DMS79 (cell line): ENCODE measurements at places on chromosomes 12 and 14.

DNA sequence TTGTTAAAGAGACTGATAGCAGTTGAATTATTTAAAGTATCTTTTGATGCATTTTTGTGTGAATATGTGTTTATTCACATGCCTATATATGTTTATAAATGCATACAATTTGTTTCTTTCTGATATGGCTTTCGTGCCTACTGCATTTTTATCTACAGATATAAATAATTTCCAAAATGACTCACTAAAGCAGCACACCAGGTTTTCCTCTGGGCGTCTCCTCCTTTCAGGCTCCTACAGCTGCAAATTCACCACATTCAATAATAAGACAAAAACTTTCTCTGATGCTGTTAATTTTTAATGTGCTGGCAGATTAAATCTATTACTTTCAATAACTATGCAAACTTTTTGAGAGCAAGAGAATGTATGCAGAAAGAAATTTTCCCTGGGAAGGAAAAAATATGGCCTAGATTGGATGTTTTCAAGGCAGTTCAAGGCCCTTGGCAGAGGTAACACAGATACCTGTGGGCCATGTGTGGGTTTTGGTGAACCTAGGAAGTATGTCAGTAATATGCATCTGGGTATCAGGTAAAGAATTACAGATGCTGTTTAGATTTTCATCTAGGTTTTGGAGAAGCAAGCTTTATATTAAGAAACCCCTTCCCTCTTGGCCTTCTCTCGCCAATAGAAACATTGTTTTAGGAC lies 381.8 kb downstream of the EGLN3 start:
- DNase-seq: no peak

- DNase-seq: no peak
Measured at GRCh38 chr12:3464561-3464960, 26.4 kb upstream of the PRMT8 start.

DNA sequence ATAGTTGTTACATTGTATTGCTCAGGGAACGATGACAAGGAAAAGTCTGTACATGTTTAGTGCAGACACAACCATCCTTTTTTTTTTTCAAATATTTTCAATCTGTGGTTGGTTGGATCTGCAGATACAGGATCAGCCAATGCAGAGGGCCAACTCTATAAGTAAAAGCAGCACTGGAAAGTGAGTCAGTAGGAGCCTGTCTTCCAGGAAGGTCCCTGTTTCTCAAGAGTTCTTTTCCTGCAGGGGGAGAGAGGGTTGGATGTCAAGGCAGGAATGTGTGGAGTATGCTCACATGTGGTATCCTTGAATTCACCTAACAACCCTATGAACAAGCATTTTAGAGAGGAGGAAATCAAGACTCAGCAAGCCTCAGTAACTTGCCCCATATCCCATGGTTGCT lies 409.1 kb downstream of the NPAS3 start:
- no peak for DNase-seq

DNA sequence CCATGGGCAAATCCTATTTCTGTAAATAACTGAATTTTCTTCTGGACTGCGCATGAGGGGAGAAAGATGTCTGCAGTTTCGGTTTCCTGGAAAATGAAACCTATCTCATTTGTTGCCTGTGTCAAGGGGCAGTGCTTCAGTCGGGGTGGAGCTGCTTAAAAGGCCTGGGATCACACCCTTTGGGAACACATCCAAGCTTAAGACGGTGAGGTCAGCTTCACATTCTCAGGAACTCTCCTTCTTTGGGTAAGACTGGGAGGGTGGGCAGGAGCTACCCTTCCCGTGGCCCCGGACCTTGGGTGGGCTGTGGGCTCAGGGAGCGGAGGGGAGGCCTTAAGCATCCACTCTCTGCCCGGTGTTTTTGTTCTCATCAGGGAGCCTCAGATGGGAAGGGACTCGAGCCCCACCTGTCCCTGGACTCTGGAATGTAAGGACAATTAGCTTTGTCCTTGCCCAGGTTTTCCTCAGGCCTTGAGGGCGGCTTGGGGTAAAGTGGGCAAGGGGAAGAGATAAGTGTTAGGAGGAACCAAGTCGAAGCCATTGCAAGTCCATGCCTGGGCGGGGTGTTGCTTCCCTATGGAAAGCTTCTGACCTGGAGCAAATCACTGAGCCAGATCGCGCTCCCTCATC lies at the start of gene IFI27:
Gene IFI27, plus strand, starts transcription at position 185 of the 630 bp plus-strand sequence.
- no peak for DNase-seq

DNA sequence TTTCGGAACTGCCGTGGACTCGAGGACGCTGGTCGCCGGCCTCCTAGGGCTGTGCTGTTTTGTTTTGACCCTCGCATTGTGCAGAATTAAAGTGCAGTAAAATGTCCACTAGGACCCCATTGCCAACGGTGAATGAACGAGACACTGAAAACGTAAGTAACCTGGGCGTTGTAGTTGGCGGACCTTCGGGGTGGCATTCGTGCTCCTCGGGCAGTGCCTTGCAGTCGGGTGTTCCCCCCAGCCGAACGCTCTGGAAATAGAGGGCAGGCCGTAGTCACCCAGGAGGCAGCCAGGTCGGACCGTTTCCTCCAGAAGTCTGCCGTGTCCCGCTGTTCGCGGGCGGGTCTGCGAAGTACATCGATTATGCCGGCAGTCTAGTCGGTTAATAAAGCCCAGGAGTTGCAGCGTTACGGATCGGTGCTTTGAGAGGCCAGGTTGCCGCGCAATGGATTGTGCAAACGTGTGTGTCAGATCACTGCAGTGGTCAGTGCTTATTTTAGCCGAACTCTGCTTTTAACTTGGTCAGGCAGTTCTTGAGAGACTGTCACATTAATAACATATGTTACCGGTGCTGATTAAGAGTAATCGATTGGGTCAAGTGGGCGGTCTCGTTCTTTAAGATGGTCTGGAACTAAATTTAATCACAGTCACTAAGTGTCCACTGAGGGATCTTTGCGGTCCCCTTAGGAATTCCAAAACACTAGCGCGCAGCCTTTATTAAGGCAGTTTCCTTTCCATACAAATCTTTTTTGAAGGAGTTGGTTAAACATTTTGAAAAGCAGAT lies 906 bp downstream of the MARK3 start:
- peak; percentile 15 for DNase-seq

GRCh38 chr12:2858944-2859421 lies 2.1 kb upstream of the TEX52 start:
- DNase-seq: no peak

DNA sequence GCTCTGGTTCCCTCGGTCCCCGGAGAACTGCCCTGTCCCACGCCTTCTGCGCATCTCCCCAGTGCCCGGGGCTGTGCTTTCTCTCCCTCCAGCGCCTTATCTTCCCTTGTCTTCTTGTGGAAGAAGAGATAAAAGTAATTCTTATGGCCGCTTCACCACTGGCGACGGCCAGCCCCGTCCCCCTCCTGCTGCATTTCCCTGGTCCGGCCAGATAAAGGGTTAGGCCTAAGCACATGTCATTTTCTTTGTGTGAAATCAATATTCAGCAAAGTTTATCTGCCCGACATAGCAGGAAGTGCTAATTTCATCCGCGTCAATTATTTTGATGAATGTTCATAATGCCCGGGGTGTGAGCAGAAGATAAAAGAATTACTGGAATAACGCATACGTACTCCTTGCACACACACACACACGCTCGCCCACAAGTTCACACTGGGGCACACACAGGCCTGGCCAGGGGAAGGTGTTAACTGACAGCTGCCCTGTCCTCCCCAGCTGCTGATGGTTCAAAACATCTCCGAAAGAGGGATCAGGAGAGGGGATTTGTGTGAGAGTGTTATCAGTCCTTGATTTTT lies 177.7 kb upstream of the LHX5 start:
- no peak for DNase-seq

DNA sequence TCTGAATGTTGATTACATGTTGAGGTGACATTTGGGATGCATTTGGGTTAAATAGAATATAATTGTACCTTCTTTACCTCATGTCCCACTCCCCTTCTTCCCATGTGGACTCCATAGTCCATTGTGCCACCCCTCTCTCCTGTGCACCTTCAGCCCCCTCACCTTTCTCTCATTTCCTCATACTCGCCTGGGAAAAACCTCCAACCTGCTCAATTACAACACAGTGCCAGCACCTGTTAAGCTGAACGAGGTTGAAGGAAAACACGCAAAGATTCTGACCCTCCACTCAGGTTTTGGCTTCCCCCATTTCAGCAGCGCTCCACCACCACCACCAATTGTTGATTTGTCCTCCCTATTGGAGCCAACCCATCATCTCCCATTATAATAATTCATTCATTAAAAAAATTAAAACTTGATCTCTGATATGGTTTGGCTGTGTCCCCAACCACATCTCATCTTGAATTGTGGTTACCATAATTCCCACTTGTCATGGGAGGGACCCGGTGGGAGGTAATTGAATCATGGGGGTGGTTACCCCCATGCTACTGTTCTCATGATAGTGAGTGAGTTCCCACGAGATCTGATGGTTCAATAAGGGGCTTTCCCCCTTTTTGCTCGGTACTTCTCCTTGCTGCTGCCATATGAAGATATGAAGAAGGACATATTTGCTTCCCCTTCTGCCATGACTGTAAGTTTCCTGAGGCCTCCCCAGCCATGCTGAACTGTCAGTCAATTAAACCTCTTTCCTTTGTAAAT lies 33.7 kb upstream of the PPP2R5C start:
- DNase-seq: no peak

DNA sequence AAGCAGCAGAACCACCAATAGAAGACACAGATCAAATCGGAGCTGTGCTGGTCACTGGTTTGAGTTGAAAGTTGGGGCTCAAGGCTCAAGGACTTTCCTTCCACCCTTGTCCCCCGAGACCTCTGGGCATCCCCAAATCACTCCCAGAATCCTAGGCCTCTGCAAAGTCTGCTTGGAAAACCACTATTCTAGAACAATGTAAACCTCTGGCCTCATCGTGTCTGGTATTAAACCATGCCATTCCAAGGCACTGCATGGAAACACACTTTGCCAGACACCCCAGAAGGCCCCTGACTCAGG lies 288.0 kb downstream of the DPF3 start:
- DNase-seq: no peak

DNA sequence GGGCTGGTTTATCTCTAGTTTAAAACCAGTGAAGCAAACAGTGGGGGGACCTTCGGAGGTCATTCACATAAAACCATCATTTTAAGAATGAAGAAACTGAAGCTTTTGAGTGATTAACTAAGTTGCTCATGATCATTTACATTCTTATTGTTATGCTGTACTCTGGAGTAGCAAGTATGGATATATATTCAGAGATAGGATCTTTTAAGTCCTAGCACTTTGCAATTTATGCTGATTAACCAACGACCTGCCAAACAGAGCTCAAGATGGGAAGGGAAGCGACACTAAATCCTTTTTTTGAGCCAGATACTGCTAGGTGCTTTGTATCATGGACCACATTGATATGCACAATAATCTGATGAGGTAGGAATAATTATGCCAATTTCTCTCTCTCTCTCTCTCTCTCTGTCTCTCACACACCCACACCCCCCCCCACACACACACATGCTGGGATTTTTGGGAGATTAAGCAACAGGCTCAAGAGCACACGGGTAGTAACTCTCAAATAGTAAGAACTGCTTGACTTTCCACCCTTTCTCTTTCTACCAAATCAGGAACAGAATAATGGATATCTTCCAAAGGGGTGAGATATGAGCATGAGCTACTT lies 303.4 kb downstream of the APAF1 start:
- DNase-seq: no peak

DNA sequence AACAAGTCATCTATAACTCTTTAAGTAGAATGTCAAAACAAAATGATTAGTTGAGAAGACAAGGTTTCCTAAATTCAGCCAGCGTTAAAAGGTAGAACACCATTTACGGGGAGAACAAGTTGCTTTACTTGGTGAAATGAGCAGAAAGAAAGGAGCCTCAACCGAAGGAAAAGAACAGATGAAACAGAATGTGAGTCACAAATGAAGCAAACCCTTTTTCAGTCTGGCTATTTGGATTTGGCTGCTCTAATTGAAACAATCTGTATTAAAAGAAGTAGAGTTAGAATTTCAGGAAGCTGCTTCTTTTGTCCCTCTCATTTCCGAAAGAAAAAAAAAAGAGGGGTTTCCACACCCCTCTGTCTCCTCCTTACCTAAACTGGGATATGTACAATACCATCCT lies 34.6 kb downstream of the CEP128 start:
- DNase-seq: no peak

DNA sequence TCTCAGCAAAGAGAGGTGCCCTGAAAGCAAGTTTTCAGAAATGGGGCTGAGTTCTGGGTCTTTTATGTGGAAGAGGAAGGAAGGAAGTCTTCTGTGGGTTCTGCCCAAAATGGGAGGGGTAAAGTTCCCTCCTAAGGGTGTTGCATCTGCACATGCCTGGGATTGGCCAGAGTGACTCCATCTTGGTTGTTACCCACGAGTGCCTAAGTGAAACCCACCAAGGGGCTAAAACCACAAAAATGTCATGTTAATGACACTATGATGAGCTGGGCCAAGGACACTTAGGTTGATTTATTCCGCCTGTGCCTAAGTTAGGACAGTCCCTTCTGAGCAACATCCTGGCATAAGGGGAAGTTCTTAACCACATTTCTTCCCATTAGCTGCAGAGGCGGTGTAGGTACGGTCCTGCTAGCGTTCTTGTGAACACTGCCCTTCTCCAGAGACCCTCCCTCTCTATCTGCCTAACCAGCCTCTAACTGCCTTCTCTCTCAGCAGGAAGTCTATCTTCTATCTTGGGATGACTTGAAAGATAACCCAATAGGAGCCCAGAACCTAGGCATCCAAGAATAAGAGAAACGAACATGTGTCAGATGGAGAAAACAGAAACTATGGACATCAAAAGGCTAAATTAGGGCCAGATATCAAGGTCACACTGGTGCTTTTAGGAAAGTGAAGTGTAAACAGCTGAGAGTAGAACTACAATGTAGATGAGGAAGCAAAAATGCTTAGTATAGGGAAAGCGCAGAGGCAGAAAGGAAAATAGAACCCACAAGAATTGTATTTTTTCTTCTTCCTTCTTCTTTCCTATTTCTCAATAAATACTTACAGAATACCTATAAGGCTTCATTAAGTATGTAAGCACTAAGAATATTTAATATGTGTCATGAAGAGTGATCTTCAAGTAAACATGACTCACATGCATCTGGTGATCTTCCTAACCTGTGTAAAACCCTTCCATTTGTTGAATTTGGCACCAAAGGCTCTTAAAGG lies 104.2 kb upstream of the AMN1 start:
- DNase-seq: no peak

GRCh38 chr14:29752221-29752923 lies 175.3 kb downstream of the PRKD1 start:
- DNase-seq: no peak

- no peak for DNase-seq
Measured at GRCh38 chr14:41586237-41586636, 20.4 kb upstream of the LRFN5 start.

DNA sequence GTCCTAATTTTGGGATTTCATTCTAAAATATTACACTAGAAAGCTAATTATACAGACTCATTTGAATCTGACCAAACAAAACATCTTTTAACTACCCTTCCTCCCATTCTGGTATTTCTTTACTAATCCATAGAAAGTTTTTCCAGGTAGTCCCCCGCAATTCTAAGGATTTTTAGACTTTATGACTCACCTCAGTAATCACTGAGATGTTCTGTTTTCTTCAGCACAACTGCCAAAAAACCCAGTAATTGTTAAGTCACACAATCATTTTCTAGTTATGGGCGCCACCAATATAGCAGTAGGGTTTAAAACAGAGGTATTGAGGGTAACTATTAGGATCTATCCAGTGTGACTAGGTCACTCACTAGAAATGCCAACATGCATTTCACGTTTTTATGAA lies 1.6 kb upstream of the ARID4A start:
- DNase-seq: no peak

- no peak for DNase-seq
Measured at GRCh38 chr14:36129181-36129580, 47.3 kb downstream of the PTCSC3 start.

- DNase-seq: no peak
Measured at GRCh38 chr12:2753536-2753935, 41.2 kb upstream of the FKBP4 start.

GRCh38 chr14:105072381-105072861 lies 7.2 kb upstream of the GPR132 start:
- DNase-seq: peak; percentile 71
